A549 (cell line): ENCODE measurements at places on chromosomes 2 and 18. TPM values are rescaled to one million over a fixed set of nuclear protein-coding genes. Genes with fewer than 3 reads are reported as not detected.

DNA sequence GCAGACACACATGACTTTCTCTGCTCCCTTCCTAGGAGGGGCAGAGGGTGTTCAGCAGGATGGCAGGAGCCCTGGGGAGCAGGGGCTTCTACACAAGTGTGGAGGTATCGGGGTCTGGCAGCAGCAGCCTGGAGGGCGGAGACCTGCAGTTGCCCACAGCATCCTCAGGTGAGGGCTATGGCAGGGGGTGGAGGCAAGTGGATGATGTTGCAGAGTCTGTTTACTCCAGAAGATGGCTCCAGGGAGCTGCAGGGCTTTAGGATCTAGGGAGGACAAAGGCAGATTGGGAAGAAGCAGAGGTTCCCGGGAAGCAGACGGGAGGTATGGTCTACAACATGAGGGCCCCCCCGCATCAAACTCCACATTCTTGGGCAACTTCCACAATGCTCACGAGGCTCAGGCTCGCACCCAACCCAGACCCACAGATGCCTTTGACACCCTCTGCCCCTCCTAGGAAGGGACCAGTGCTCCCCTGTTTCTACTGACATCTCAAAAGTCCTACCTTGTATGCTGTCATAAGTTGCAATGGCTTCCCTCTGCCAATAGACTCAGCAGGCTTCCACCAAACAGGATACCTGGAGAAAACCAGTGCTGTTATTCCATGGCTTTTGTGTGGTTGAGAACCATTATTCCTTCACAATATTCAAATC is 12.0 kb upstream of the ATP6V1C2 start:
- DNase-seq = peak; percentile 60

- DNase-seq = no peak
Measured at GRCh38 chr2:196475611-196476010, 163.9 kb upstream of the CCDC150 start.

GRCh38 chr18:63730773-63731172 is 28.0 kb downstream of the SERPINB11 start:
- DNase-seq = peak; percentile 35

DNA sequence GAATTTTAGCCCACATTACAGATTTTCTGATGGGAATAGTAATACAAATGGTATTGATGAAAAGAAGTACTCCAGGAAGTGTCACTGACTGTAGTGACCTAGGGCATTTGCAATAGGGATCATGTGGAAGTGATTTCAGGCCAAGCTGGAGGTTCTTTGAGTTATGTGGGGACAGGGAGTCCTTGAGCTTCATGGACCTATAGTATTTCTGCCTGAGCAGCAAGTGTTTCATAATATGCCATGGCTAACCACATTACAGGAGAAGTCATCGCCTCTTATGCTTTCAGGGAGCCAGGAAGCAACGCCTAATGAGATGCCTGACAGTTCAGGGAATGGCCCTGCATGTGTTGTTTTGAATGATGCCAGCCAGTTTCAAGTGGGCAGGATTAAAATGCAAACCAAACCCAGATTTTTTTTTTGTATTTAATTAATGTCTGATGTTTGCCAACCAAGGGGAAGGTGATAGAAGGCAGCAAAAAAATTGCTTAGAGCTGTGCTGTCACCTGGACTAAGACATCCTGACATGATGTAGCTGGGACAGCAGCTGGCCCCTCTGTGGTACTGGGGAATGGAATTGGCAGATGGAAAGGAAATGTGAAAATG is 109.5 kb downstream of the RAPGEF4 start:
- no peak for DNase-seq

- DNase-seq = no peak
Measured at GRCh38 chr2:108324531-108325255, 36.0 kb downstream of the SULT1C2 start.

DNA sequence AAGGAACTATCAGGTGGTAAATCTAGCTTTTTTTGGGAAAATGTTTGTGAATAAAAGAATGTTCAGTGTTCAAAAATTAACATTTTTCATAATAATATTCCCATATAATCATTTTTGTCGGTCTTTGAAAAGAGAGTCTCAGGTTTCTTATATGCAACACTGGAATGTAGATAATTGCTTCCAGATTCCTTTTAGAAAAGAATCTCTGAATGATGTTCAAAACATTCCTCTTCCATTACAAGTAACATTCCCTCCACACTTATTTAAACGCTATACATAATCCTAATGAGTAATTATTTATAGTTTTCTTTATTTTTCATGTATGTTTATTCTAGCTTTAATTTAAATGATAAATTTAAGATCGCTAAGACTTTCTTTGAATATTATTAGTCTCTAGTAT is 7.0 kb downstream of the ZSWIM2 start:
- no peak for DNase-seq

- DNase-seq = no peak
Measured at GRCh38 chr2:140504601-140505000, 1626.2 kb downstream of the LRP1B start.

DNA sequence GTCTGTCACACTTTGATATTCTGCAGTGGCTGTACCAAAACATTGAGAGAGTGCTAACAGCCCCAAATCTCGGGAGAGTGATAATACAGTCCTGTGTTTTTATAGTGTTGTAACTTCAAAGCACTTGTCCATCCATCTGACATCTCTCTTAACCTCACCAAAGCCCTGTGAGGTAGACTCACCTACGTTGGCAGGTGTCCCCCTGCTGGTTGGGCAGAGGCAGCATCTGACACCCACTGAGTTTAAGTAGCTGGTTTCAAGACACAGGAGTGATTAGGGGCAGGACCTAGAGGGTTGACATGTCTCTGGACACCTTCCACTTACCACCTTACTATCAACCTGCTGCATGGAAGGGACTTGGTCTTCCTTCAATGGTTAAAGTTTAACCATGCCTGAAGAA is 22.9 kb downstream of the COLEC12 start:
- DNase-seq = peak; percentile 28

DNA sequence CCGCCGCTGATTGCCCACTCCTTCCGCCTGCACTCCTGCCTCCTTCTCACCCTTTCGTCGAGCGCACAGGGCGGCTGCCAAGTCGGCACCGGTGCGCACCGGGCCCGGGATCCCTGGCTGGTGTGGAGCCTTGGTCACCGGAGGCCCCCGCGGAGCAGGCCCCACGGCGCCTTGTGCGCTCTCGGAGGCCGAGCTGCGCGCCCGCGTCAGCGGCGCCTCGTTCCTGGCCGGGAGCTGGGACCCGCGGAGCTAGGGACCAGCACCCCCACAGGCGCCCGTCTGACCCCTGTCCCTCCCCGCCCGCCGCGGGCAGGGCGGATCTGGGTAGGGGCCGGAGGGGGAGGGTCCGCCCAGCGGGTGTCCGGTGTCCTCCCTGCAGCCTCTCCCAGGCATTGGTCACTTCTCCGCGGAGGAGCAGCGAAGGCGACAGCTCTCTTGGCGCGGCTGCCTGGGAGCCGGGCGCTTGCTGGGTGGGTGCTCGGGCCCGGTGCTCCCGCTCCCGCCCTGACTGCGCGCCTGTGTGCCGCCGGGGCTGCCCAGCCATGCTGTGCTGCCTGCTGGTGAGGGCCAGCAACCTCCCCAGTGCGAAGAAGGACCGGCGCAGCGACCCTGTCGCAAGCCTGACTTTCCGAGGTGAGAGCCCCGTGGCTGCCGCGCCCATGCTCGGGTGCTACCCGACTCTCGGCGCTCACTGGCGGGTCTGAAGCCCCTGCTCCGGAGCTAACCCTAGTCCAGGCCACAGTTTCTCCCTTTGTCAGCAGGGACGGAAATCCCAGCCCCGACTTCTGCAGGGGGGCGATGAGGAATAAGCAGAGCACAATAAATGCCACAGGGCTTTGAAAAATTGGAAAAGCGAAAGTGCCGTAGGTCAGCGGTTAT is 13.2 kb downstream of the DYSF start:
- DNase-seq = peak; percentile 46

DNA sequence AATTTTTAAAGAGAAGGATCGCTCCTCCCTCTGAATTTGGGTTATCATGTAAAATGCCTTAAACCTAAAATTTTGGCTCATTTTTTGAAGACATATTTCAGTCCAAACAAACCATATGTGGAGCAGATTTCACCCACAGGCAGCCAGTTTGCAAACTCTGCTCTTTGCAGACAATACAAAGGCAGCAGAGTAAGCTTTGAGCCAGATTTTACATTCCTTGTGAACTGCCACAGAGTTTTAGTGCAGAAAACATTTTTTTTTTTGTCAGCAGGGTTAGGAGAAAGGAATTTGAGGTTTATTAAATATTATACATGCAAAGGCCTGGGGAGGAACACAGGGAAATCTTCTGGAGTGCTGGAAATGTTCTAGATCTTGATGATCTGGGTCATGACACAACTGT is 171.9 kb upstream of the FN1 start:
- DNase-seq = no peak

TRABD2A gene
- 7.0 to 7.4 TPM (median 7.1 TPM) in 3 replicates for polyA plus RNA-seq

GALNT3 gene
- 0.04 to 0.05 TPM in 2 of 3 replicates, not detected in the other for polyA plus RNA-seq

NFATC1 gene
- polyA plus RNA-seq = 1.7 to 2.3 TPM (median 2.0 TPM) in 3 replicates

PROM2 gene
- polyA plus RNA-seq = 0.04 to 0.16 TPM (median 0.09 TPM) in 3 replicates

TUBA4B gene
- 0.55 to 0.73 TPM (median 0.71 TPM) in 3 replicates for polyA plus RNA-seq

CCBE1 gene
- 9.7 to 10.4 TPM (median 9.9 TPM) in 3 replicates for polyA plus RNA-seq

RAX gene
- not detected in 3 replicates for polyA plus RNA-seq
